Cardiac fibroblast (primary cell): ENCODE measurements at places on chromosomes 7 and 10.

- DNase-seq = no peak
Measured at GRCh38 chr7:111975346-111975745, 230.9 kb downstream of the DOCK4 start.

DNA sequence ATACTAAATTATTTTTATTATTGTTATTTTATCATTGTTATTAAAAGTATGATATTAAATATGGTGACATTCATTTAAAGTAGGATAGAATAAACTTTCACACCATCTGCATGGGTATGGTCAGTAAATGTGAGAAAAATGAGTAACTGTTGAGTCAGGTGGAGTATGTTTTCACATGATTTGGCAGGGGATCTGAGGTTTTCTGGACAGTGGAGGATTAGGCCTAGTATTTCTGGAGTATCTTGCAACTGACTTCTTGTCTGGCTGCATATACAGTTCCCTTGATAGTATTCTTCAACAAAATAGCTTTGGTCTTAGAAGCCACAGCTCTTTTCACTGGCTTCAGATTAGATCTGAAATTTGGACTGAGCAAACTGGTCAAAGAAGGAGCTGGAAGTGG, 54.5 kb downstream of the GBF1 start:
- peak; percentile 84 for DNase-seq

GRCh38 chr7:99407872-99408378, 472 bp downstream of the PDAP1 start:
- DNase-seq = peak; percentile 83

GRCh38 chr10:112896722-112897121, 53.3 kb upstream of the TCF7L2 start:
- DNase-seq = no peak

GRCh38 chr10:110002801-110003523, 4.8 kb upstream of the ADD3 start:
- no peak for DNase-seq

GRCh38 chr7:375901-376305, 85.9 kb downstream of the FOXL3 start:
- DNase-seq = no peak

GRCh38 chr10:42646687-42647640, 8.6 kb upstream of the ZNF33B start:
- DNase-seq = no peak

- no peak for DNase-seq
Measured at GRCh38 chr10:17203416-17203815, 1.9 kb upstream of the TRDMT1 start.

DNA sequence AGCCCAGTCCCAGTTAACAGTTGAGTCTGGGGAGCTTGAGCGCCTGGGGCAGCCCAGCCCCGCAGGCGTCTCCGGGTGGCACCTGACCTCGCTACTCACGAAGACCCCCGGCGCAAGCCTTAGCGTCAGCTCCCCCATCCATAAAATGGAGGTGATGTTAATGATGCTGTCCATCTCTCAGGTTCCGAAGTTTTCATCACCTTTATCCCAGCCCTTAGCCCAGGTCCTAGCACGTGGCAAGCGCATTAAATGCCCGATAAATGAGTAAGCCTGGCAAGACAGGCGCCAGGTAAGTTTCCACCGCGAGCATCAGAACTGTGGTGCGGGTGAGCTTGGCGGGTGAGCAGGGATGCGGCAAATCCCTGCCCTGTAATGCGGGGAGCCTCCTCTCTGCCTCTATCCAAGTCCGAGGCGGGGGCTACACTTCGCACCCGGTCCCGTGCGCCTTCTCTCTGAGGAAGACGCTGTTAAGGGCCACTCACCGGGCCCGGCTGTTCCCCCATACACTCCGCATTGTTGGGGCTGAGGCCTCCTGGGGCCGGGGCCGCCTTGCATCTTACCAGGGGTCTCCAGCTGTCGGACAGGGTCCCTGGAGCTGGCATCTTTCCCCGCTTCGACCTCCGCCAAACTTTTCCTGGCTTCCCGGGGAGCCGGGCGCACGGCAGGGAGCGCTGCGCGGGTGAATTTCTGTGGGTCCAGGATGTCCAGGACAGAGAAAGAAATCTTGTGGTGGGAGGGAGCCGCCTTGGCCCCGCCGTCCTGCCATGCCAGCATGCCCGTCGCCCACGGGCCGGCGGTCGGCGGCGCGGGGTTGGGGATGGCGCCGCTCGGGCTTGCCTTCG, 444 bp downstream of the NKX1-2 start:
- DNase-seq = no peak

GRCh38 chr7:81882086-81882485, 112.2 kb upstream of the HGF start:
- peak; percentile 78 for DNase-seq

DNA sequence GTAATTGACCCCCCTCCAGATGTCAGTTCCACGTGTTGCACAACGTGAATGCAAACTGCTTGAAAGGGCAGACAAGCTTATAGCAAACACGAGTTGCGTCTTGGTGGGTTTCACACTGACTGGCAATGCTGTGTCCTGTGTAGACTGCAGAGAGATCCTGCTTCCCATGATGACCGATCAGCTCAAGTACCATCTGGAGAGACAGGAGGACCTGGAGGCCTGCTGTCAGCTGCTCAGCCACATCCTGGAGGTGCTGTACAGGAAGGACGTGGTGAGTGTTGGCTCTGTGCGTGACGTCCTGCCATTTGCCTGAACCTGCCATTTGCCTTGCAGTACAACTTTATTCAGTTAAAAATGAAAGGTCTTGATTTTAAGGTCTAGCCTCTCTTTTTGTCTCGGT, 71.1 kb downstream of the INSYN2A start:
- no peak for DNase-seq

DNA sequence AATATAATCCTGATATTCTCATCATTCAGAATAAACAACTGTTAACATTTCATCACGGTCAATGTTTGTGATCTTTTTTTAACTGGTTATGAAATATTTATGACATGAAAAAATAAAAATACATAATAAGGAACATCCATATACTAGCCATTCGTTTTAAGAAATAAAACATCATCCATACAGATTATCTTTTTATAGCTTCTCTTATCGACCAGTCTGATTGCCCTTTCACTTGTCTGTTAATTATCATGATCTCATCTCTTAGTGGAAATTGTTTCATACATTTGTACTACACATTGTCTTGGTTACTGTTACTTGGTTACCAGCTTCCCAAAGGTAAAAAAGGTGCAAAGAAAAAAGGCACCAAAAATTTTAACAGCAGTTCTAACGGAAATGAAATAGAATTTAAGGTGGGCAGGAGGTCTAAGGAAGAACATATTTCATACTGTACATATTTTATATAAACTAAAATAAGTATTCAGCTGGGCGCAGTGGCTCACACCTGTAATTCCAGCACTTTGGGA, 8.4 kb downstream of the ARHGAP21 start:
- DNase-seq = no peak

GRCh38 chr10:119225083-119225658, 17.8 kb downstream of the GRK5 start:
- no peak for DNase-seq

DNA sequence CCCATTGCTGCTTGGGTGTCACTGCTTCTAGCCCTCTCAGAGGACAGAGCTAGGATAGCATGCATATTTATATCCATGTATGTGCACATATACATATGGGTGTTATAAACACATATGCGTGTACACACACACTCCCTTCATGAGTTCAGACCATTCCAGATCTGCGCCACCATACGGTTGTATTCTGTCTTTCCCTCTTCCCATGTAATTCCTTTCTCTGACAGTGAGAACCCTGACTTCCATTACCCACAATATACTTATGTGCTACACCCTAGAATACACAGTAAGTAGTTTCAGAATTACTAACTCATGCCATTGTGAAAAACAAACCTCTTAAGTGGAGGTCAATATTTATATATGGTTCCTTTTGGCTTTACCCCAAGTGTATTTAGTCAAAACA, 116.6 kb upstream of the SAMD8 start:
- no peak for DNase-seq

- DNase-seq = no peak
Measured at GRCh38 chr10:56653289-56653688, 292.2 kb upstream of the ZWINT start.

DNA sequence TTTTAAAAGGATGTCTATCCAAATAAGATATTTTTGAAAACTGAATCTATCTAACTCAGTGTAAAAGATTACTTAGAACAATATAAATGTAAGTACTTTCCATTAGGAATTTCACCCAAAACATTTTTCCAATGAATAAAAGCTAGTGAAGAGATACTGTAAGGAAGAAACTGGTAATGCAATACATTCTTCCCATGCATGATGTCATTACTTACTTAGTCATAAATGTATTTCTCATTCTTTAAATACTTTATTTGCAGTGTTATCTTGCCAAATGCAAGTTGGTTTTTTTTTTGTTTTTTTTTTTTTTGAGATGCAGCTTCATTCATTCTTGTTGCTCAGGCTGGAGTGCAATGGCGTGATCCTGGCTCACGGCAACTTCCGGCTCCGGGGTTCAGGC, 265.6 kb downstream of the PHF14 start:
- DNase-seq = peak; percentile 26

GRCh38 chr10:119103903-119104653, at the start of gene DENND10:
DENND10 (plus strand) TSS chr10:119104113; CDS start chr10:119104143, 30 bp downstream.
- peak; percentile 83 for DNase-seq

GRCh38 chr10:95308389-95309302, 17.8 kb upstream of the PDLIM1 start:
- peak; percentile 97 for DNase-seq

DNA sequence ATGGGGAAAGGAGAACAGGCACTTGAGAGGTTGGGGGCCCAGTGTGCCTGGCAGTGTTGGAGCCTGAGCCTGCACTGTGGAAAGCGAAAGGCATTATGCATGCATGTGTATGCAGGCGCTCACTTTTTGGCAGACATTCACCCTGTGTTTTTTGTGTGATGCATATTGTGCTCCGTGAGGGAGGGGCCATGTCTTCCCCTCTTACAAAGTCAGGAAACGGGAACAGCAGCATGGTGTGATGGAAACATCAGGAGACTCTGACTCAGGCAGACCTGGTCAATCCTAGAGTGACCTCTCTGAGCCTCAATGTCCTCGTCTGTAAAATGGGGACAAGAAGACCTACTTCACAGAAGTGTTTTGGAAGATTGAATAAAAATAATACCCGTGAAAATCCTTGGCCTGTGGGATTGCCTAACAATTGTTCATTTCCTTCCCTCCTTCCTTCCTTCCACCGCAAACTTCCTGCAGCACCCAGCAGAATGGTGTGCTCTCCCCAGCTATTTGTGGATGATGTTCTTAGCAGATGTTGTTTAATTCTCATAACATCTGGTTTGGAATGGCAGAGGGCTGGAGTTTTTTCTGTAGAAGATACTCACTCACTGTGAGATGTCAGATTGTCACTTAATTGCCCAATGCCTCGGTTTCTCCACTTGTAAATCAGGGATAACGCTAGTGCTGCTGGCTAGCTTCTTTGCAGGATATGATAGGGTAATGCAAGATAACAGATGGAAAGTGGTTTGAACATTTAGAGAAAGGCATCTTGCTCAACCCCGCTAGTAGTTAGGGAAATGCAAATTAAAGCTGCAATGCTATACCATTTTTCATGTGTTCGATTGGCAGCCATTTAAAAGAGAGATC, 39.8 kb downstream of the CDH23 start:
- DNase-seq = peak; percentile 5

DNA sequence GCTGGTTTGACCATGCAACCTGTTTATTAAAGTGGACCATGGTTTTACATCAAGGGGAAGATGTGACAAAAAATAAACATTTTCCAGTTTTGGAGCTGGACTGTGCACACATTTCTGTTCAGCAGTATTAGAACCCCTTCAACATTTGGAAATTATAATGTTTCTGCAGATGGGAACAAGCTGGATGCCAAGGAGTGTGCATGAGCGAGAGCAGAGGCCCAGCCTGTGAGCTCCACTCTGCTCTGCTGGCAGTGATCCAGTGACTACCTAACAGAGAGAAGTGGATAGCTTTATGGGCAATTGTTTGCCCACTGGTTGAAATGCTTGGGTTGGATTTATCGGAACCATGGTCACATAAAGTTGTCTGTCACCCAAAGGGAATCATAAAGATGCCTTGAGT, 456.7 kb downstream of the NRG3 start:
- no peak for DNase-seq

GRCh38 chr10:122484276-122485060, 23.1 kb downstream of the HTRA1 start:
- DNase-seq = no peak

DNA sequence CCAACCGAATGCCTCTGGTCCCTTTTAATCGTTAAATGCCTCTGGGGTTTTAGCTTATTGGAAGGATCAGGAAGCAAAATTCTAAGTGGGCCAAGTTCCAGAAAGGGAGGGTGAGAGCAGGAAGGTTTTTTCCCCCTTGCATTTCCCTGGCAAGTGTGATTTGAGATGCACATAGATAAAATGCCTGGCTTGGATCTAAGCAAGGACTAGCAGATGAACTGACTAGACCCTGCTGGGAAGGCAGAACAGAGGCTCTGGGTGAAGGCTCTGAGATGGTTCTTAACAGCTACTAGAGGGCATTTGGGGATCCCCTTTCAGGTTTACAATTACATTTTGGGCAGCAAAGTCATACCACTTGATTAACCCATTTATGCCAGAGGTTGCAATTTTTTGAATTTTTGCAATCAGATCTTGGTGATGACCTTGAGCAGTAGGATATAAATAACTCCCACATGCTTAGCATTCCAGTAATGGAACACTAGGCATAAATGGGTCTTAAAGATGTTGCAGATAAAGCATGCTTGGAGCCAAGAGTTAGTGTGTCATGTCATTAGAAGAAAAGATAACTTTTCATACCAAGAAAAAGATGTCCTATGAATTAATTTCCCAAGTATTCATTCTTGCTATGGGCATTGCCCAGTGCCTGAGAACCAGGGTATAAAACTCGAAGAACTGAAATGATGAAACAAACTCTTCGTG, 205.9 kb downstream of the SEC23IP start:
- no peak for DNase-seq

DNA sequence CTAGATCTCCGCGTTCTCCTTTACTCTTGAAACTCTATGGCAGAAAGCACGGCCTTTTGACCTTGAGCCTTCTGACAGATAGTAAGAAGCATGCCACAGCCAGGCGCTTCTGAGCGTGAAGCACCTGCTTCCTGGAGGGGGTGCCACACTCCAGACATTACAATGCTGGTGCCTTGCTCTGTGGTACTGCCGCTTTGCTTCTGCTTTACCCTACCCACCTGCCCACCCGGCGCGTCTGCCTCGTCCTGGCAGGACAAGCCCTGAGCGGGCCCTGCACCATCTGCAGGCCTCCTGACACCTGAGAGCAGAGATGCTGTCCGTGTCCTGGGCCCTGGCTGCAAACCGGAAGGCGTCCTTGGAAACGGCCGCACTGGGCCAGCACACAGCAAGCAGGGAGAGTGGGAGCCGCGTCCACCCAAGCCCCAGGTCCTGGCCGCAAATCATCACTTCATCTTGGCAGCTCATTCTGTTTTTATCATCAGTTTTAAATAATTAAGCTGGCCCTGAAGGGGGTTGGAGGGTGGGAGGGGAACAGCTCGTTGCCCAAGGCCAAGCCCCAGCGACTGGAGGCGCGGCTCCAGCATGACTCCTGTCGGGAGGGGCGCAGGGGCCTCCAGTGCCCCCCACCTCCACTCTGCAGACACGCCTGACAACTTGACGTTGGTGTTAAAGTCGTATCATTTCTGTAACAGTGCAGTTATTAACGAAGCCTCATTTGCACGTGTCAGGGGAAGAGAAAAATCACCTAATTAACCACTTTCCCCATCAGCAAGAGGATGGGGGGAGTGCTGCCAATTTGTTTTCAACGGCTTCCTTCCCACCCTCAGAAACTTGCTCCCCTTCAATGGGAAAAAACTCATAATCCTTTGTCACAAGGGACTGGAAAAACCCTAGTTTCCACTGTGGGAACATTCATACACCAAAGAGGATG, 132.2 kb downstream of the MAD1L1 start:
- DNase-seq = no peak

GRCh38 chr7:2173189-2173827, 59.4 kb downstream of the MAD1L1 start:
- no peak for DNase-seq
